LHCN-M2 (cell line): ENCODE measurements at places on chromosomes 12 and 14. TPM values are rescaled to one million over a fixed set of nuclear protein-coding genes. Genes with fewer than 3 reads are reported as not detected.

- no peak for DNase-seq
These were observed 85.5 kb downstream of the CACNA1C start for GRCh38 chr12:2138294-2138693.

- no peak for DNase-seq
These were observed 11.3 kb downstream of the SYNE3 start for GRCh38 chr14:95505030-95505589.

DNA sequence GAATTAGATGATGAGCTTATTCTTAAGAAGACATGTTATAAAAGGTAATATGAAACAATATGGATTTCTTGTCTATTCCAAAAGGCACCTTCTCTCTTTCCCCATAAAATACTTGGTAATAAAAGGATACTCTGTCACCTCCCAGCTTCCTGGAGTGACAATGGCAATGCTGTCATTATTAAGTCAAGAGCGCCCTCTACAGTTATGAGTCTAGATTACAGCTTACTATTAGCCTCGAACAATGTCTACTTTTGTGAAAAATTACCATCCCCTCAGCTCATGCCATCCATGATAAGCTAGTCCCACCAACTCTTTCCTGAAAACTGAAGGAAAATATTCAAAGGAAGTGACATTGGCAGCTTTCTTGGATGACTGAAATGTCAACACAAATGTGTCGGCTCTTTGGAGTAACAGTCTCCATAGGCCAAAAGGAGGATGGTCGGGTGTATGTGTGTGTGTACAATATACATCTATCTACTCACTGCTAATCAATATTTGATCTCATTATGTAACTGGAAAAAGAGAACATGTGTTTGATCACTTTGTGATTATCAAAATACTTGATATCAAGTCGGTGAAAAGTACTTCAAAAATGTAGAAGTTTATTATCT lies 48.7 kb upstream of the CDKN3 start:
- DNase-seq = peak; percentile 58

DNA sequence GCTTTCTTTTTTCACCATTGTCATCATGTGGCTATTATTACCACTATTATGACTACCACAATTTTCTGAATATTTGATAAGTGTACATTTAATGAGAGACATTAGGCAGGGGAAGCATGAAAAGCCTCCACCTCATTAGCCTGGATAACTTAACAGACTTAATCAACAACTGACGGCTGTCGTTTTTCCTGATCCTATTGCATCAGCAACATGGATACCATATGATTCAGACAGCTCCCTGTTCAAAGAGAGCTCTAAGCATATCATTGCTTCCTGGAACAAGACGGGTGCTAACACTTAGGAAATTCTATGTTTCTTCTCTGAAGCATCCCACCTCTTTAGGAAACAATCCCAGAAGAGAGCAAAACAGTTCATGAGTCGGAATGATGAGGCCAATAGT lies 765.2 kb downstream of the NOVA1 start:
- no peak for DNase-seq

- DNase-seq = no peak
These were observed 173.9 kb upstream of the ATF7IP start for GRCh38 chr12:14191612-14192011.

The MARK3 gene
- total RNA-seq = 60.1 and 61.1 TPM in 2 replicates

- peak; percentile 88 for DNase-seq
These were observed at the start of gene ATP2A2 for GRCh38 chr12:110280779-110281548. Gene ATP2A2 (plus strand): TSS chr12:110281247. CDS start chr12:110281790, 543 bp downstream.

- DNase-seq = no peak
These were observed 719 bp downstream of the KRT80 start for GRCh38 chr12:52190860-52191729.

DNA sequence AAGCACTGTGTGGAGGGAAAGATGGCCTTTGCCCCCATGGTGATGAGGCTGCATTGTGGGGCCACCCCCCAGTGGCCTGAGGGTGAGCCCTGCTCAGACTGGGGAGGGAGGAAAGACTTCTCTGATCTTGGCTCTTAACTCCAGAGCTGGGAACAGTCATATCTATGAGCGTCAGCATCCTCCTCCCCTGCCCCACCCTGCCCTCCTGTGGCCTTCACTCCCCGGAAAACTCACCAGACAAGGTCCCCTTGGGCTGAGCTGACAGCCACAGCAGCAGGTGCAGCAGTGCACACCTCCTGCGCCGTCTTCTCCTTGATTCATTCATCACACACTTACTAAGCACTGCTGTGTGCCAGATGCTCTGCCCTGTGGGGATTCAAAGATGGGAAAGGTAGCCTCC lies 98.8 kb downstream of the B4GALNT3 start:
- DNase-seq = no peak

The VASH1 gene
- 0.90 and 1.8 TPM in 2 replicates for total RNA-seq

GRCh38 chr14:77290705-77291104 lies 19.7 kb upstream of the NGB start:
- DNase-seq = no peak

GRCh38 chr12:18430425-18431048 lies 169.2 kb downstream of the PIK3C2G start:
- DNase-seq = peak; percentile 49

The BEGAIN gene
- total RNA-seq = not detected in 2 replicates

The CYP27B1 gene
- total RNA-seq = 0.90 and 0.98 TPM in 2 replicates

The KIF5A gene
- total RNA-seq = 0.06 TPM in 1 of 2 replicates, not detected in the other

- DNase-seq = peak; percentile 25
These were observed 316.8 kb downstream of the PAWR start for GRCh38 chr12:79373896-79374499.

DNA sequence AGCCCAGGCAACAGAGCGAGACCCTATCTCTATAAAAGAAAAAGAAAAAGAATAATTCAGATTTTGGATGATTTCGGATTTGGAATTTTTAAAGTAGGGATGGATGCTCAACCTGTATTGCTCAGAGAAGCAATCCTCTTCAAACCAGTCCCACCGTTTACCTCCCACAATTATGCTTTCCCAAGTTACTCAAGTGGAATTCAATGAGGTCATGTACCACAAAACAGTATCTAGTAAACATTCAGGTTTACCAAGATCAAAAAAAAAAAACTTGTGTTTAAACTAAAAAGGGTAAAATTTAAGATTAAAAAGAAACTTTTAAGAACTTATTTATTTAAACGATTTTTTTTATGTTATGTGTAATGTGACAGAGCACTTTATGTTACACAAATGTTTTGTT lies 2.5 kb downstream of the KDM5A start:
- no peak for DNase-seq

- peak; percentile 50 for DNase-seq
These were observed 62.3 kb upstream of the PTCSC3 start for GRCh38 chr14:36238666-36239363.

- DNase-seq = peak; percentile 36
These were observed 26.6 kb upstream of the KLRB1 start for GRCh38 chr12:9634177-9634803.

GRCh38 chr14:55760789-55761566 lies 181.0 kb downstream of the KTN1 start:
- DNase-seq = no peak

- no peak for DNase-seq
These were observed 195.9 kb upstream of the PLEKHG7 start for GRCh38 chr12:92506891-92507290.
